ENCODE measurements at places on chromosomes 1 and 21.

DNA sequence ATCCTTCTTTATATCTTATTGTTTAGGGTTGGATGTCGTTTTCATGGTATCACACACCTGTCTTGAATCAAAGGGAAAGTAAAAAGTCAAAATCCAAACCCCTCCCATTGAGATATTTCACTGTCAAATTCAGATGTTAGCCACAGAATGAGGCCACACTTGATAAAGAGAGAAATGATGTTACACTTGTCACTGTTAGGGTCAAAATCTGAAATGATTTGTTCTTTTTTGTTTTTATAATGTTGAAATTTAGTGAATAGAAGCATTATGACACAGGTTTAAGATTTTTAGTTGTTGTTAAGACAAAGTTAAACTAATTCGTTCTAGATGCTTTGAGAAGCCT is 13.1 kb downstream of the NFIA start:
- DNase-seq = no peak

- DNase-seq = no peak
Observed at GRCh38 chr1:188930382-188930781, 1547.3 kb downstream of the BRINP3 start.

DNA sequence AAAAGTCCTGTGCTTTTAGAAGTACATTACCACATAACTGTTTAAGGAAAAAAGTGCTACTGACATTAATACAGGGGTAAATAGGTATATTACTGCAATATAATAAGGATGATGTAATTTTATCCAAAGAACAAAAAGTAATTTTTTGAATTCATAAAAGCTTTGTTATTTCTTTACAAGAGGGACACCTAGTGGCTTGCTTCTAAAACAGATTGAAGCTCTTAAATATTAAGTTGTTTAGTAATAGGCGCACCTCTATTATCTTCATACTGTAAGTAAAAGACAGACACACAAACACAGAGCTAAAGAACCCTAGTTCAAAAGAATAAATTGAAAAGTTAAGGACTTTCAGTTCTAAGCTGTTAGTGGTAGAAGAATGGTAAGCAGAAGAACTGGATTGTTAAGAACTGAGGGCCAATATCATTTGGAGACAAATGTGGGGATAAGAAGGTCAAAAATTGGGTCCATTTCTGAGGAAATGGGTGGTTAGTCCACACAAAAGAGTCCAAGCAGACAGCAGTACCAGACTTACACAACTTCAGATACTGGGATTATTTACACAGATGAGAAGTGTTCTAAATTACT is 15.4 kb downstream of the ZNHIT6 start:
- peak; percentile 45 for DNase-seq

DNA sequence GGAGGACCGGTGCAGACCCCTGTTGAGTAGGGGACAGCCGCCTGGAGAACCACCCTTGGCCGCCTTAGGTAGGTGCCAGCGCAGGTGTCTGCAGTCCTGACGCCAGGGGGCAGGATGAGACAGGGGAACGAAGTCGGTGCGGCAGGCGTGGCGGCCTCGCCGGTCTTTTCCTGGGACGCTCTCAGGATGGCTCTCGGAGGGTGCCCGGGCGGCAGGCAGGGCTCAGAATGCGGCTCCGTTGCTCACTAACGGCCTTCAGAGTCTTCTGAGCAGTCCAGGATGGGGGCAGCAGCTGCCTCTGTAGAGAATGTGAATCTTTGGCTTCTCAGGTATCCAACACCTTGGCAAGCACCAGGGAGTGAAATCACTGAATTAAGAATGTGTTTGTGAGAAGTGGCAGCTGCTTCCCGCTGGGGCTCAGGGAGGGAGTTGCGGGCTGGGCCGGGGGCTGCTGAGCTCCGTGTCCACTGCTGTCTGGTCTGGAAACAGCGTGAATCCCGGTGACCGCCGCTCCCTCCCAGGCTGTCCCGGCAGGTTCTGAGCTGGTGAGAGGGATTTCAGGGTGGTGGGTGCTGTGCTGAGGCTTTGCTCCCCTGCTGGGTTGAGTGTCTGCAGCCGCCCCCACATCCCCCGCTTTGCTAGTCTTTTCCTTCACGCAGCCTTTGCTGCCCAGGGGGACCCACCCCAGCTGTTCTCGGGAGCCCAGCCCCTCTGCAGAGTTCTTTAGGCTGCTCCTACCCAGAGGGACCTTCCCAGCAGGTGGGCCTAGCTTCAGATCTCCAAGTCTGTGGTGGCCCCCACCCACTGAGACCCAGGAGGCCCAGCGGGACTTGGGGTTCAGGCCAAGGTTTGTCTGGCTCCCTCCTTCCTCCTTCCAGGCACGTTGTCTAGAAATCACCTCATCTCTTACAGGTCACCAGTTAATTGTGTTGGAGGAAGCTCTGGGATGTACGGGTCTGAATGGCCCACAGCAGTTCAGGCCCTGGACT is 11.1 kb upstream of the C1orf174 start:
- DNase-seq = peak; percentile 70

DNA sequence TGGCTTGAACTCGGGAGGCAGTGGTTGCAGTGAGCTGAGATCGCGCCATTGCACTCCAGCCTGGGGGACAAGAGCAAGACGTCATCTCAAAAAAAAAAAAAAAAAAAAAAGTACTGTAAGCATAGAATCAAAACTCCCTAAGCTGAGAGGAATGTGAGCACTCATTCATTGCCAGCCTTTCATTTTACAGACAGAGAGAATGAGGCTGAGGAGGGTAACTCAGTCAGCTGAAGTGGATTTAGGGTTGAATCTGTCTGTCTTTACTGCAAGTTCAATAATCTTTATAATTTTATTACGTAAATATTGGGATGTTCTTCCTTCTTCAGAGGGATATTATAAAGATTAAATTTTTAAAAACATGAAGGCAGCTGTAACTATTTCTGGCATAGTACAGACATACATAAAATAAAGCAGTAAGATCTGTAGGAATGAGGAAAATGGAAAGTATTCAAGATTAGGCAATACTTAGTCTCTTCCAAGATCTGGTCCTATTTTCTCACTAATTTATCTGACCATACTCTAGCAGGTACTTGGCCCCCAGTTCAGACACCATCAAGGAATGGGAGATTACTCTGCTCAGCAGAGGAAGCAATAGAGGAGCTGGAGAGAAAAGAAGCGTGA is 24.1 kb upstream of the MNDA start:
- DNase-seq = no peak

DNA sequence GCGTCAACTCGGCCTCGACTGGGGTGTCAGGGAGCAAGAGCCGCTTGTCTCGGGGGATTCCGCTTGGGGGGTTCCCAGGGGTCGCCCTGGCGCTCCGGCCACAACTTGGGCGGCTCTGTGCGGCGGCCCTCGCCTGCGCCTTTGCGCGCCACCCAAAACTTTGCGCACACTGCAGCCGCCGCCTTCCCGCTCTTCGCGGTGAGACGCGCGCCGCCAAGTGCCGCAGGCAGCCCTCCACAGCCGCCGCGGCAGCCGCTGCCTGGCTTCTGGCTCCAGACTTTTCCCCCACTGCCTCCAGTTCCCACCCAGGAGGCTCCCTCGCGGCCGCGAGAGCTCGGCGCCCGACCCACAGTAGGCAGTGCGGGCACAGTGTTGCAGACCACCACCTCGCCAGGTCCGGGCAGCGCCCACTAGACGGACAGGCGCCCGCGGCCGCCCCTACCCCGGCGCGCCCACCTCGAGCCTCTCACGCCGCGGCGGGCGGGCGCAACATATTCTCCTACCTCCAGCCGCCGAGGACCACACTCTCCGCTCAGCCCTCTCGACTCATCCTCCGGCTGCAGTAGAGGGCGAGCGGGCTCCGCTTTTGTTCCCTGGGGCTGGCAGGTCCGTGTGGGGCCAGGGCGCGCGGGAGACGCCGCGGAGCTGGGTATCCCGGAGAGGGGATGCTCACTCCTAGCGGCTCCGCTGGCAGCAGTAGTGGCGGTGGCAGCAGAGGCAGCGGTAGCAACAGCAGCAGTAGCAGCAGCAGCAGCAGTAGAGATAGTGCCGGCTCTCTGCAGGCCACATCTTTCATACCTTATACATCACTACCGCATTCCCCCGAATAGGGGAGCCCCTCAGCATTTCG is 296.6 kb downstream of the OMA1 start:
- DNase-seq = no peak

GRCh38 chr1:65254320-65255034 is 54.9 kb upstream of the DNAJC6 start:
- peak; percentile 61 for DNase-seq

- no peak for DNase-seq
Observed at GRCh38 chr1:9302745-9303524, 10.2 kb downstream of the SPSB1 start.

- no peak for DNase-seq
Observed at GRCh38 chr1:171788696-171789095, 7.2 kb downstream of the METTL13 start.

GRCh38 chr1:2060535-2060934 is 10.3 kb downstream of the PRKCZ start:
- no peak for DNase-seq

- DNase-seq = no peak
Observed at GRCh38 chr1:56639211-56639610, 5.9 kb upstream of the PRKAA2 start.

DNA sequence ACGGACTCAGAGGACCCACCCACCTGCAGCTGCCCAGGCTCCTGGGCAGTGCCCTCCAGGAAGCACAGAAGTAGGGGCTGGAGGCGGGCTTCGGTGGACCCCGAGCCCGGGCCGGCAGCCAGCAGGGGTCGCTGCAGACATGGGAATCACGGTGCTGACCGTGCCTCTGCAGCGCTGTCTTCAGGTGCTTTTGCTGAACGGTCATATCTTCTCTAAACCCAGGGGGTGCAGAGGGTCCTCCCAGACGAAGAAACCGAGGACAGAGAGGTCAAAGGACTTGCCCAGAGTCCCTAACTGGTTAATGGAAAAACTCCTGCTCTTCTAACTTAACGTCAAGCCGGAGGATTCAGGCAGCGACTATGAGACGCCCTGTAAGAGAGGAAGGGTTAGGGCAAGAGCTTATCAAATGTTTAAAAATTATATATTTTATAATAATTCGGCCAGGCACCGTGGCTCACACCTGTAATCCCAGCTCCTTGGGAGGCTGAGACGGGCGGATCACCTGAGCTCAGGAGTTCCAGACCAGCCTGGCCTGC is 21.5 kb upstream of the LEFTY2 start:
- DNase-seq = peak; percentile 64

DNA sequence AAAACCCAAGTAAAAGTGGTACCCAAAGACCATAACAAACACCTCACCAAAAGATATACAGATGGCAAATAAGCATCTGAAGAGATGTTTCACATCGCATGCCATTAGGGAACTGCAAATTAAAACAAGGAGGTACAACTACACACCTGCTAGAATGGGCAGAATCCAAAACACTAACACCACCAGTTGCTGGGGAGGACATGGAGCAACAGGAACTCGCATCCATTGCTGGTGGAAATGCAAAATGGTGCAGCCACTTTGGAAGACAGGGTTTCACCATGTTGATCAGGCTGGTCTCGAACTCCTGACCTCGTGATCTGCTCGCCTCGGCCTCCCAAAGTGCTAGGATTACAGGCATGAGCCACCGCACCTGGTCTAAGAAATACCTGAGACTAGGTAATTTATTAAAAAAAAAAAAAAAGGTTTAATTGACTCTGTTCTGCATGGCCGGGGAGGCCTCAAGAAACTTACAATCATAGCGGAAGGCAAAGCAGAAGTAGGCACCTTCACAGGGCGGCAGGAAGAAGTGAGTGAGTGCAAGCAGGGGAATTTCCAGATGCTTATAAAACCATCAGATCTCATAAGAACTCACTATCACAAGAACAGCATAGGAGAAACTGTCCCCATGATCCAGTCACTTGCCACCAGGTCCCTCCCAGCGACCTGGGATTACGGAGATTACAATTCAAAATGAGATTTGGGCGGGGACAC is 30.2 kb upstream of the PRSS38 start:
- no peak for DNase-seq

DNA sequence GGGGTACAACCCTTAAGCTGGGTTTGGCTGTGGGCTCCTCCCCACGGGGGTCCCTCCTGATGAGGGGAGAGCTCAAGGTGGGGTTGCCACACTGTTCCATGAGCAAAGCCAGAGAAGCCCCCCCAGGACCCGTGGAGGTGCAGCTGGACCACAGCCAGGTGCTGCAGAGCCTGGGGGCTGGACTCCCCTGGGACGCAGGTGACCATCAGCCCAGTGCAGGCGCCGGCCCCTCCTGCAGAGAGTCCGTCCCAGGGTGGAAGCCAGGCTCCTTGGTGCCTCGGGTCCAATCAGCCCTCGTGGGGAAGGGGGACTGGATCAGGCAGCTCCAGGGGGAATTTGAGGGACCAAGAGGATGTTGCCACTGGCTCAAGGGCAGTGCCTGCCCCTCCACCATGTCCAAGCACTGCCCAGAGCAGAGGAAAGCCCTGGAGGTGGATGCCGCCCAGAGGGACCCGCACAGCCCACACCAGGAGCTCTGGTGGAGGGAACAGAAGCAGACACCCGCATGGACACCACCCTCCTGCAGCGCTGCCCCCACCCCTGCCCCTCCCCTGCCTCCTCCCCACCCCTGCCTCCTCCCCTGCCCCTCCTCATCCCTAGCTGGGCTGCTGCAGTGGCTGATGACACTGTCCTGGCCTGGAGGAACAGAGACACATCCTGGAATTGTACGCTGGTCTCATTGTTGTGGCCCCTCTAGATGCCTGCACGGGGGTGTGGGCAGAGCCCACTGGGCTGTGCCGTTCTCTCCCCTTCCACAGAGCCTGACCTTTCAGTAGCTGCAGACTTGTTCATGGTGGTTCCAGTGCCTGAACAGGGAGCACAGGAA is 30.8 kb upstream of the COL18A1 start:
- no peak for DNase-seq

DNA sequence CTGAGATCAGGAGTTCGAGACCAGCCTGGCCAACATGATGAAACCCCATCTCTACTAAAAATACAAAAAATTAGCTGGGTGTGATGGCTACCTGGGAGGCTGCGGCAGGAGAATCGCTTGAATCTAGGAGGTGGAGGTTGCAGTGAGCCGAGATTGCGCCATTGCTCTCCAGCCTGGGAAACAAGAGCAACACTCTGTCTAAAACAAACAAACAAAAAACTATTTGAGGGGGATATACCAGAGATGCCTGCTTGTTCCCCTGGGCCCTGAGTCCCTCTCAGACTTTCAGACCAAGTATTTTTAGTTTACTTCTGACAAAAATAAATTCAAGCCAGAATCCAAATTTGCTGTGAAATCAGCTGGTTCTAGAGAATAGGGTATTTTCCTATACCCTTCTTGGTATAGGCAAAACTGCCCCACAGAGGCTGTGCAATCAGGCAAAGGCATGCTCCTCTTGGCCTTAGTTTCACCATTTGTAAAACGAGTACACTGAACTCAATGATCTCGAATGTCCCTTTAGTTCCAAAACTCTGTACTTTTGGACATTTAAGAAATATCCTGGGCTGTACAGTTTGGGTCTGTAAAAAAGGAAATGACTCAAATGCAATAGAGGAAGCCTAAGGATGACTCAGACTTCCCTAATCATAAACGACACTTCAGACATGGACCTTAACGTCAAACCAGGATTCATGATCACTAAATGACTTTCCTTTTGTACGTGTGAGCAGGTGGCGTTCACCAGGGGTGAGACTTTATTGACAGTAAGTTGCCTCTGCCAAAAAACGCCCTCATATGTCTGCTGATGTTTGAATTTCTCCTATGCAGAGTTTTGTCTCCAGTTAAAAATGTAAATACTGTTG is 16.1 kb downstream of the ENSA start:
- DNase-seq = peak; percentile 66

- DNase-seq = no peak
Observed at GRCh38 chr1:201614262-201615015, 75.5 kb downstream of the NAV1 start.

All from A549 (cell line).